DMS 273 treated with DMSO at 0.1 percent for 48 hours (cell line): ENCODE measurements at places on chromosomes 6 and 20.

- DNase-seq = no peak
Measured at GRCh38 chr6:38987503-38987902, 61.1 kb upstream of the GLP1R start.

DNA sequence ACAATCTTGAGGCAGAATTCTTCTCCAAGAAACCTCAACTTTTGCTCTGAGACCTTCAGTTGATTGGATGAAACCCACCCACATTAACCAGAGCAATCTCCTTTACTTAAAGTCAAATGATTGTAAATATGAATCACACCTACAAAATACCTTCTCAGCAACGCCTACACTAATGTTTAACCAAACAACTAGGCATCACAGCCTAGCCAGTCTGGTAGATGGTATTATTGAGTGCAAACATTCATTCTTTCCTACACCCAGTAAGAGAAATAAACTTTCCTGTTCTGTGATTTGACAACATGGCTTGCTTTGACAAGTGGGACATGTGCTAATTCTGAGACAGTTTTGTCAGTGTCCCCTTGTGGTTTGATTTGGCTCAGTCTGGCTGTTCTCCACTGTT, 252.2 kb downstream of the HACE1 start:
- DNase-seq = no peak

DNA sequence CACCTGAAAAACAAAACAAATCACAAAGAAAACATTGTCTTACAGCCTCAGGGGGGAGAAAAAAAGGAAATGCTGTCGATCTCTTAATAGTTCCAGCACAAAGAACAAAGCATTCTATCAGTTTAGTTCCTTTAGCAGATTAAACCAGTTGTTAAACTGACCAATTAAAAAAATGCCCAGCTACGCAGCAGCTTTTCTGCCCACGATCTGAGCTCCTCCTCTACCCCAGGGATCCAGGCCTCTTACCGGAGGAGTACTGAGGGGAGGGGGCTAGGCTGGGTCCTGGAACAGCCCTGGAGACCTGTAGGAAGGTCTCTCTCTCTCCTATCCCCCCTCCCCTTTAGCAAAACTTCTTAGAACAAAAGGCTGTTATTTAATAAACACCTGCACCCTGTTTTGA, 13.4 kb downstream of the PTK7 start:
- no peak for DNase-seq

DNA sequence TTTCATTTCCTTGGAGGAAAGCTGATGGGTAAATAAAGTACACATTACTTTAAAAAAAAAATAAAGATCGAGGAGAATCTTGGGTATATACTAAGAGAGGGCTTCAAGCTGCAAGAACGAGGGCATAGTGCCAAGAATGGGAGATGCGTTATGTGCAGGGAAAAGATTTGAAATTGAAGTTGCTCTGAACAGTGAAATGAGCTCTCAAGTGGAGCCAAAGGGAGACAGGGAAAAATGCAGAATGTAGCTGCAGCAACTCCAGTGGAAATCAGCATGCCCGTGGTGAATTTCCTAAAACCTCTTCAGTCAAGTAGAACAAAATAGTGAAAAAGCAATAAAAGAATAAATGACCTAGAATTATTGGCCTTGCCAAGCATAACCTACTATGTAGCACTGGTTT, 11.4 kb upstream of the COL9A1 start:
- DNase-seq = no peak

- DNase-seq = no peak
Measured at GRCh38 chr6:118985123-118985830, 50.3 kb upstream of the MCM9 start.

DNA sequence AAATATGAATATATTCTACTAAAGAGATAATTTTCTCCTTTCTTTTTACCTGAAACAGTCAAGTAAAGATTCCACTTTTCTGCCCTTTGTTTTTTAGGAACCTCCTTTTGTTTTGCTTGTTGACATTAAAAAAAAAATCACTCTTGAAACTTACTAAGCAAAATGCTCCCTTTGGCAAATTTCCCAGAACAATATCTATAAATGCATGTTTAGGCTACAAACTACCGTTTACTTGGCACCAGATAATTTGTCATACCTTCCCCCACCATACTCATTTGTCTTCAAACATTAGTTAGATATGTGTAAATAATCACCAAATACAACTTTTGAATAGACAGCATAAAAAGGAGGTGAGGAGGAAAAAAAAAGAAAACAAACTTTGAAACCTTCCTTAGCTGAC, 604.7 kb downstream of the RFPL4B start:
- DNase-seq = no peak

DNA sequence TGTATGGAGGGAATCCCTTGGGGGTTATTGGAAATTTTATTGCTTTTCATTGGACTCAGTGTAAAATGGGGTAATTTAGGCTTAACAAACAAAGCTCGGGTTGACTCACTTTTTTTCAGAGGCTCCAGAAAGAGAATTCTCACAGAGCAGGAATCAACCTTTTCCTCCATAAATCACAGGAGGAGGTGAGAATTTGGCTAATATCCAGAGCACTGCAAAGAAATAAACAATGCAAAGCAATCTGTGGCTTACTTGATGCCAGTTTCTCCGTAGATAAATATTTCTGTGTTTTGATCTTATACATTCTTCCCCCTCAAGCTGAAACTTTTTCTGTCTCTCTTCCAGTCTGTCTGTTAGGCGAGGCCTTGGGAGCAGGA, 176.6 kb downstream of the TSHZ2 start:
- DNase-seq = no peak

- no peak for DNase-seq
Measured at GRCh38 chr6:74638412-74638811, 567.4 kb downstream of the COL12A1 start.

DNA sequence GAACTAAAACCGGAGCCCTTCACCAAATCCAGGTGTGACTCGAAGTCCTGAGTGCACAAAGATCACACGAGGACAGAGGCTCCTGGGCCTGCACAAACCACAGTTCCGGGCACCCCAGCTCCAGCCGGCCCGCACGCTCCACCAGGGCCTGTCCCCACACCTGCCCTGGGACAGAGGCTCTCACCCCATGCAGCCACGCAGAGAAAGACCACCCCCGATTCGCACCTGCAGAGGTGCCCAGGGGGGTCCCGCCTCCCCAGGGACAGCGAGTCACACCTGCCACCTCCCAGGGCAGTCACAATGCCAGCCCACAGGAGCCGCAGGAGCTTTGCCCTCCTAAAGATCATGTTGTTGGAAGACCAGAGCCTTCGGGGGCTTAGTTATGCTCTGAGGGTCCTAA, 25.4 kb upstream of the MRGBP start:
- no peak for DNase-seq

GRCh38 chr20:17558154-17558940, 11.5 kb upstream of the DSTN start:
- no peak for DNase-seq

DNA sequence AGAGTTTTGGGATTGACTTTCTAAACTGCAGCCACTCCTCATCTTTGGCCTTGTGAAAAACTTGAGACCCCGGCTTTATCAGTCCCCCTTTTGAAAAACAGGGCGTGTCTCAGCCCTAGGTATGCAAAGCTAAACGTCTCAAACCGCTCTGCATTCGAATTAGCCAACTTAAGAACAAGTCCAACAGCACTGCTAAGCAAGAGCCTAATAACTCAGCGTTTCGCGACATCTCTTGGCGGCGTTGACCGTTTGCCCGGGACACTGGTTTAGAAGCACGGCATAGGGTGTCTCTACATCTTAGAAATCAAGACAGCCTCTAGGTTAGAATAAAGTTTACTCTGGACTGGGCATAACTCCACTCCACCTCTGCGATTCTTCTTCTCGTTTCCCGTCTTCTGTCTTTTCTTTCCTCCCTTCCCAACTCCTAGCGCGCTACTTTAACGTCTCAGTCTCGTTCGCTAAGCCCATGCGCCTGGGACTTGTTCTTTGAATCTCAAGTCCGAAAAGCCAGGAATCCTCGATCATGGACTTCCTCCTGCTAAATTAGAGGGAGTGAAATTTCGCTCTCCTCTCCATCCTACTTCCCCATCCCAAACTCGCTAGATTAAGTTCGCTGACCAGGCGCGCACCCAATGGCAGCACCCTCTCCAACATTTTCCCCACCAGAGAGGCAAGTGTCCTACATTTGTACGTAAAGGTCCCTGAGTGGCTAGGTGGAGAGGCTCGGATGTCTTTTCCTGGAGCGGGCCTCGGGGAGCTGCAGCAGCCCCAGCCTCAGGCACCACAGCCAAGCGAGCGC, 10.5 kb upstream of the TFAP2A start:
- DNase-seq = no peak

- DNase-seq = no peak
Measured at GRCh38 chr6:8810325-8810724, 375.0 kb upstream of the SLC35B3 start.
